ENCODE measurements at places on chromosomes 5 and 9.

GRCh38 chr5:54990841-54991258, 5.5 kb upstream of the ESM1 start:
- DNase-seq, result peak; percentile 62

- DNase-seq, result no peak
Observed at GRCh38 chr9:36457836-36458429, 57.9 kb upstream of the RNF38 start.

GRCh38 chr5:142455856-142456255, 131.0 kb upstream of the SPRY4 start:
- no peak for DNase-seq

GRCh38 chr5:122835681-122836080, 9.7 kb upstream of the SNX24 start:
- no peak for DNase-seq

DNA sequence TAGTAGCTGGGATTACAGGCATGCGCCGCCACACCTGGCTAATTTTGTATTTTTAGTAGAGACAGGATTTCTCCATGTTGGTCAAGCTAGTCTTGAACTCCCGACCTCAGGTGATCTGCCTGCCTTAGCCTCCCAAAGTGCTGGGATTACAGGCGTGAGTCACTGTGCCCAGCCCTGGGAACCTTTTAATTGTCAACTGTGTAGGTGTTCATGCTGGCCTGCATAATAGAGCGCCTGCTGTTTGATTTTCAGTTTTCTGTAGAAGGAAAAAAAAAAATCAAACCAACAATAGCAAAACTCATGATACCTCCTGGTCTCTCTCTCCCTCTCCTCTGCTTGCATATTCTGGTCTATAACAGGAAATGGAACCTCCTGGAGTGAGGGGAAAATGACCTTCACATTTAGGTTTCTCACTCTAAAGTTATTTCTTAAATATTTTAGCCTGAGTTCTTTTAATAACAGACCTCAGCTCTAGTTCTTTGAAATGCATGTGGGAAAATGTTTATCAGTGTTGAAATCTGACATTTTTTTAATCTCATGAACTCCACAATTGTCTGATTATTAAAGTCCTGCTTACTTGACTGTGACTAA, 51.7 kb downstream of the EXOSC2 start:
- DNase-seq, result no peak

DNA sequence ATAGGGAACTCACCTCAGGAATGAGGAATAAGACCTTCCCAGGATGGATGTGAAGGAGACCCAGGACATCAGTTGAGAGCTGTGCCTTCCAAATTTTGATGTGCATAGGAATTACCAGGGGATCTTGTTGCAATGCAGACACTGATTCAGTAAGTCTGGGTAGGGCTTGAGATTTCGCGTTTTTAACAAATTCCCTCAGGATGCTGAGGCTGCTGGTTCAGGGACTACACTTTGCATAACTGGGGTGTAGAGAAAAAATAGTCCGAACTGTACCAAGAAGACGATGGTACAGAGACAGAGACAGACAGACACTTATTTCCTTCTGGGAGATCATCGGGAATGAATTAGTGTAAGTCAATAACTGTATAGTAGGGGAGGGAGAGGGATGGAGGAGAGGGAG, 82.3 kb upstream of the FREM1 start:
- no peak for DNase-seq
